Bronchial smooth muscle cell (primary cell): ENCODE measurements at places on chromosomes 2 and 18. TPM values are rescaled to one million over a fixed set of nuclear protein-coding genes. Genes with fewer than 3 reads are reported as not detected.

Gene FOSL2
- 26.6 and 33.7 TPM in 2 replicates for total RNA-seq

Gene CYTIP
- 0.16 TPM in 1 of 2 replicates, not detected in the other for total RNA-seq

Gene KIAA2012
- total RNA-seq, result not detected in 2 replicates

Gene GBX2
- not detected in 2 replicates for total RNA-seq

Gene HOXD13
- total RNA-seq, result not detected in 2 replicates

Gene ARHGAP15
- not detected in 2 replicates for total RNA-seq

Gene CIAO1
- 62.4 and 66.5 TPM in 2 replicates for total RNA-seq

Gene BOK
- 6.7 and 9.3 TPM in 2 replicates for total RNA-seq

Gene XDH
- 0.16 and 0.17 TPM in 2 replicates for total RNA-seq

Gene ONECUT2
- total RNA-seq, result under 0.01 TPM in 1 of 2 replicates, not detected in the other

Gene SCN1A
- 0.09 and 0.47 TPM in 2 replicates for total RNA-seq

Gene LRP2
- total RNA-seq, result not detected in 2 replicates
